ENCODE measurements at places on chromosomes 16 and 17.
A peak's percentile ranks its signal among the peaks of the same experiment; 100 is the strongest.

GRCh38 chr16:30747331-30747730, 894 bp upstream of the PHKG2 start:
- DNase-seq: peak; percentile 48

DNA sequence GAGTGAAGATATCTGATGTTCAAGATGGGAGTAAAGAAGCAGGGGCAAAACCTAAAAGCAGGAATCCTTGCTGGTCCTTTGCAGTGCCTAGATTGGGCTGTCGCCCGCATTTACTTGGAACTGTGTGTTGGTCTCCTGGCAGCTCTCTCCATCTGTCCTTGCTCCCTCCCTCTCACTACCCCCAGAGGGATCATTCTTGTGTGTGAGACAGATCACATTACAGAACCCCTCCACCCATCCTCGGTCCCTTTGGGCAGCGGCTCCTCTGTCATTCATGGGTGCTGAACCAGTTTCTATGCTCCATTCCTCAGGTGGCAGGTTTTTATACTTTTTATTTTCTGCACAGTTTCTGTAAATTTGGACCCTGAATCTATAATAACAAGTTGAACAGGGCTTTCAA, 99.4 kb upstream of the MYOCD start:
- no peak for DNase-seq

DNA sequence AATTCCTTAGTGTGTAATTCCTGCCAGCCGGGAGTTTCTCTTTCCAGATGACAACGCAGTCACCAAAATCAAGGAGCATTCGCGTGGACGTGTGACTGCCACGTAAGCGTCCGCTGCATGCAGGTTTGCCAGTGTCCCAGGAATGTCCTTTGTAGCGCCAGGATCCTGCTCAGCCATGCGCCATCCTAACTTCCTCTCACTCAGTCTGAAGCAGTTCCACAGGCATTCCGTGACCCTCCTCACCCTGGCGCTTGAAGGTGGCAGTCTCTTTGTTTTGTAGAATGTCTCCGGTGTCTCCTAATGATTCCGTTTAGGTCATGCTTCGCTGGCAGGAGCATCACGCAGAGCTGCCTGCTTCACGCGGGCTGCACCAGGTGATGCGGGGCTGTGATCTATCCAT, 88.6 kb downstream of the RPTOR start:
- DNase-seq: no peak

GRCh38 chr16:27323781-27324561, 10.2 kb downstream of the IL4R start:
- DNase-seq: no peak

- DNase-seq: no peak
Observed at GRCh38 chr17:67165201-67165600, 79.8 kb downstream of the HELZ start.

DNA sequence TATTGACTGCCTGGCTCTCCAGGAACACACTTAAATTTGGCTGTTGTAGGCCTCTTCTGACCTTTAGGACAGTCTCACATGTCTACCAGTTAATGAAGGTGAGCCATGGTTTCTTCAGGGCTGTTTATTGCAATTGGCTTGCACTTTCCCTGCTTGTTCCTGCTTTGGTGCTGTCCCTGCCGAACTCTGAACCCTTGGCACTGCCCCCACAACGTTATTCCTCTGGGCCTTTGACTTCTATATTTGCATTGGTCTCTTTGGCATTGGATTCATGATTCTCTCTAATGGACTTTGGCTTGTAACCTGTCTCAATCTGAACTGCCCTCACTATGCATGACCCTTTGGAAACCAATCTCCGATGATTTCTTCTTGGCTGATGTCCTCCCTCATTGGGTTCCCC, 299.4 kb downstream of the UTP18 start:
- DNase-seq: no peak

GRCh38 chr16:49921106-49921505, 65.2 kb upstream of the ZNF423 start:
- DNase-seq: no peak

DNA sequence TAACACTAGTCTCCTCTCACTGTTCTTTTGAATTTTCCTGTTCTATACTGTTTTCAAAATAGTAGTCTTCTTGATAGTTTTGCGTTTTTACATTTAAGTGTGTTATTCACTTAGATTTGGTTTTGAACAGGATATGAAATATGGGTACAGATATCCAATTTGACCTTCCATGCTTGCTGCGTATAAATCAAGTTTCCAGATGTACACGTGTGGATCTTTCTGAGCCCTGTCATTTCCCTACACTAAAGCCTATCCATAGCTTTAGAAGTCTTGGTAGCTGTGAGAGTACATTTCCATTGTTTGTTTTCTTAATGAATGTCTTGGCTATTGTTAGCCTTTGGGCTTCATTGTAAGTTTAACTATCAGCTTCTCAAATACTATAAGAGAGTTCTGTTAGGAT, 20.4 kb downstream of the CYLD start:
- DNase-seq: no peak

- DNase-seq: no peak
Observed at GRCh38 chr17:20307326-20307910, 159.9 kb downstream of the LGALS9B start.

- no peak for DNase-seq
Observed at GRCh38 chr17:39647256-39647655, 10.3 kb downstream of the STARD3 start.

GRCh38 chr16:5206331-5206990, 108.9 kb upstream of the EEF2KMT start:
- DNase-seq: no peak

GRCh38 chr17:61410141-61411010, 10.7 kb downstream of the TBX2 start:
- peak; percentile 84 for DNase-seq

- peak; percentile 67 for DNase-seq
Observed at GRCh38 chr17:73192206-73192893, 505 bp upstream of the COG1 start.

GRCh38 chr16:2350500-2350899, 10.0 kb upstream of the ABCA3 start:
- no peak for DNase-seq

DNA sequence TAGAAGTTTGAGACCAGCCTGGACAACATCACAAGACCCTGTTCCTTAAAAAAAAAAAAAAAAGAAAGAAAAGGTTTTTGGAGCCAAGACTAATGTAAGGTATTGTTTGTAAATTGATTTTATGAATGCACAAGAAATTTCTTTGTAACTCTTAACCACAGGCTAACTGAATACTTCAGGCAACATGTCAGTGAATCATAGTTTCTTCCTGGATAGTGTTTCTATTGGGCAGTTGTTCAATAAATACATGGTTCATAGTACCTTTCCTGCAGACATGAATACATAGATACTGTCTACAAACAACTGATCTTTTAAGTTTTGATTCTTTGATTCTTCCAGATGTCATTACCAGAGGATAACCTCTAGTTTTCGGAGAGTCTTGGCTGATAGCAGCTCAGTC, 11.6 kb downstream of the DDX42 start:
- DNase-seq: peak; percentile 31

DNA sequence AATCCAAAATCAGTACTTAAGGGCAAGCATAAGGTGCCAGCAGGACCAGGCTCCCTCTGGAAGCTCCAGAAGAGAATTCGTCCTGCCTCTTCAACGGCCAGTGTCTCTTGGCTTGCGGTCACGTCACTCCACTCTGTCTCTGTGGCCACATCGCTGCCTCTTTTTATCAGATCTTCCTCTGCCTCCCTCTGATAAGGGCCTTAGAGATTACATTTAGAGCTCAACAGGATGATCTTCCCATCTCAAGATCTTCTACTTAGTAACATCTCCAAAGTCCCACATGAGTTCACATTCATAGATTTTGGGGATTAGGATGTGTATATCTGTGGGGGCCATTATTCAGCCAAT, 16.9 kb downstream of the MPG start:
- no peak for DNase-seq

DNA sequence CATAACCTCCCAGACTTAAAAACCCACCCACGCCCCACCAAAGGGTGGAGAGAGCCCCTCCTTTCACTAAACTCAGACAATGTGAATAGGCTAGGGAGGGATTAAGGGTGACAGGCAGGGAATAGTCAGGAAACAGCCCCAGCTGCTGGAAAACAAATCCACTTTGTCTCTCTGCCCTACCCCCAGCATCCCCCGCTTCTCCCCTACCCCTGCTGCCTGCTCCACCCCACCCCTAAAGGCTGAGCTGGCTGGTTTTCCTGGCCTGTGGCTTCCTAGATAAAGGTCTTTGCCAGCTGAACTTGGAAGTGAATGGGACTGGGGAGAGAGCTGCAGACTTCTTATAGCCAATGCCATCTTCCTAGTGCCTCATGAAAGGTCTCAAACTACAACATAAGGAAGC, 15.0 kb downstream of the CAVIN1 start:
- DNase-seq: no peak

DNA sequence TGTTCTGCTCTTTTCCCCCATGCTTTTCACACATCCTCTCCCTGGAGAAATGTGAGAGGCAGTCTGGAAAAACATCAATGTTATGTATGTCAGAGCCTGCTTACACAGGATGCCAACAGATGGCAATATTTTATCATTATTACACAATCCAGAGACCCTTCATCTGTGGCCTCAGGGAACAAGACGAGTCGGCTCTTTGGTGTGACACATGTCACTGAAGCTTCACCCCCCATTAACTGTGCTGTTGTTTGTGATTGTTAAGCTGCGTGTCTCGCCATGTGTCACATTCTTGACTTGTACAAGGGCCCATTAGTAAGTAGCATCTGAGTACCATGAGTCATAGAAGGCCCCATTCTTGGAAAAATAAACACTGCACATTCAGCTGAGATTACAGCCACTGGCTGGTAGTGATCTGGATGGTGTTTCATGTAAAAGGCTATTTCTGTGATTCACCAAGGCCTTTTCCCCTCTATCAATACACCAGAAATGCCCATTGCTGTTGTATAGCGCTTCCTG, 682.1 kb upstream of the SOX9 start:
- peak; percentile 76 for DNase-seq

DNA sequence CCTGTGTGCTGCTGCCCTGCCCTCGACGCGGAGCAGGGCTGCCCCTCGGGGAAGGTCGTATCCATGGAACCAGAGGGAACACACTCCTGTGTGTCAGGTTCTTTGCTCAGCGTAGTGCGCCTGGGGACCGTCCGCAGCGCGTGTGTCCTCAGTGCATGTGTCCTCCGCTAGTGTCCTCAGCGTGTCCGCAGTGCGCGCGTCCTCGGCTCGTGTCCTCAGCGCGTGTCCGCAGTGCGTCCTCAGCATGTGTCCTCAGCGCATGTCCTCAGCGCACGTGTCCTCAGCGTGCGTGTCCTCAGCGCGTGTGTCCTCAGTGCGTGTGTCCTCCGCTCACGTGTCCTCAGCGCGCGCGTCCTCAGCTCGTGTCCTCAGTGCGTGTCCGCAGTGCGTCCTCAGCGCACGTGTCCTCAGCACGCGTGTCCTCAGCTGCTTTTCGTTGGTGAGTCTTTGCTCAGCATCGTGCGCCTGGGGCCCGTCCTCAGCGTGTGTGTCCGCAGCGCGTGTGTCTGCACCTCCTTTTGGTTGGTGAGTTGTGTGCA, 59.2 kb upstream of the ZNF750 start:
- no peak for DNase-seq

- DNase-seq: peak; percentile 27
Observed at GRCh38 chr16:47045023-47045422, 71.5 kb upstream of the DNAJA2 start.

GRCh38 chr16:3674513-3675295, 20.2 kb downstream of the DNASE1 start:
- no peak for DNase-seq

GRCh38 chr16:88714420-88715302, 8.4 kb downstream of the CTU2 start:
- no peak for DNase-seq

DNA sequence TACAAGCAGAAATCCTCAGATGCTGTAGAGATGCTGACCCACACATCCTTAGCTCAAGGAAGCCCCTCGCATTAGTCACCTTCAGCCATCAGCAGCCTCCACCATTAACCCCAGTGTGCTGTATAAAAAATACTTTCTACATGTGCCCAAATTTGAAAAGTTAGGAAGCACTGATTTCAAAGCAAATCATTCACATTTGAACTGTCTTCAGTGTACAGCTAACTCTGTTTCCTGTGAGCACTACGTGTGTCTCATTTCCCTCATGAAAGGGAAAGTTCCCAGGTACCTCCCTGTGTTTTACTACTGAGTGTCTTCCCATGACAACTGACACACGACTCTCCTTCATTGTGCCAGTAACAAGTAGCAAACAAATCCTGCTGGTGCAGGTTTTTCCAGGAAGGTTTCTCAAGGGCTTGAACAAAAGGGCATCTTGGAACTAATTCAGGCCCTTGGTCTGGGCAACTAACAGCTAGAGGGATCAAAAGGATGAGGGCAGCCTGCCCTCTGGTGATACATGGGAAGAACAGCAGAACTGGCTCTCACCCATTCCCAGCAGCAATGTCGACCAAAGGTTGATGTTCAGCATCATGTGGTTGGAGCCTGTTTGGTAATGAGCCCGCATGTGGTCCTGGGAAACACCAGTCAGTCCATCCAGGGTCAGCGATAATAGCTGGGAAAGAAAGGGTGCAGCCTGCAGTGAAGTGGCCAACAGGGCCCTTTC, 4.0 kb downstream of the SLC35B1 start:
- DNase-seq: peak; percentile 71

DNA sequence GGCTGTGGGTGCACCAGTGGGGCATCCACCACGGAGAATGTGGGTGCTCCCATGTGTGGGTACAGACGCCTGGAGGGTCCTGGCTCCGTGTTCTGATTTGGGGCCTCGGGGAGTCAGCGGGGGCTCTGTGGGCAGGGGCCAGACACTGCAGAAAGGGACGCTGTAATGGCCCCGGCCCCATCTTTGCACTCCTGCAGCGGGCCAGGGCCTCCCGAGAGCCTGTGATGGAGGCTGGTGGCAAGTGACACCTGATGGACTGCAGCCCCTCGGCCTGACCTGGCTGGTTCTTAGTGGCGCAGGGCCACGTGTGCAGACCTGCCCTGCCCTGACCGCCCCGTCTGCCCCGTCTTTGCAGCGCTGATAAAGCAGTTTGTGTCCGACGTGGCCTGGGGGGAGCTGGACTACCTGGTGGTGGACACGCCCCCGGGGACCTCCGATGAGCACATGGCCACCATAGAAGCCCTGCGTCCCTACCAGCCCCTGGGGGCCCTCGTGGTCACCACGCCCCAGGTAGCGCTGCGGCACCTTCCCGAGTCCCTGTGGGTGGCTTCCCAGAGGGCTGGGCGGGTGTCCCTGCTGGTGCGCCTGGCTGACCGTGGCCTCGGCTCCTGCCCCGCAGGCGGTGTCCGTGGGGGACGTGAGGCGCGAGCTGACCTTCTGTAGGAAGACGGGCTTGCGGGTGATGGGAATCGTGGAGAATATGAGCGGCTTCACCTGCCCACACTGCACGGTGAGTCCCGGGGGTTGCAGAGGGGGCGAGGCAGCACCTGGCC, 4.7 kb downstream of the NUBP2 start:
- no peak for DNase-seq

GRCh38 chr17:29622337-29623282, at the start of gene CORO6:
CORO6 (minus strand) TSS chr17:29622912; CDS start chr17:29621421, 1,491 bp downstream.
- peak; percentile 49 for DNase-seq

DNA sequence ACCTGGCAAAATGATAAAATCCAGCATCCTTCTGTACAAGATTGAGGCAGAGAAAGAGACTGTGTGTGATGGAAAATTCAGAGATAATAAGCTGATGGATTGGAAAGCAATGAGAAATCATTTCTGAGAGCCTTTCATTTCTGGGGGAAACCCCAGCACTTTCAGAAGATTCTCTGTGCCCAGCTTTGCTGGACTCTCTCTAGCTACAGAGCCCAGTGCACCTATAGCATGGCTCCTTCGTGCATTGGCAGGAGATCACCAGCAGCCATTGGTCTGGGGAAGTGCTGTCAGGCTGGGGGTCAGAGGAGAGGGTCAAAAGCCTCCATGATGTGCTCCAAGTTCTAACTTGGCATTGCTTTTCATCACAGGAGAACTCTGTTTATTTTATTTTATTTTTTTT, 259.9 kb downstream of the SOX9 start:
- DNase-seq: no peak

GRCh38 chr17:42112552-42113176, at the start of gene DHX58:
DHX58 (minus strand) TSS chr17:42112714; CDS start chr17:42111892, 822 bp downstream.
- DNase-seq: peak; percentile 90
